ENCODE measurements at places on chromosomes 7 and 10. TPM values are rescaled to one million over a fixed set of nuclear protein-coding genes. Genes with fewer than 3 reads are reported as not detected.

The PRRT4 gene
- 2.0 TPM for polyA plus RNA-seq

The OR2A12 gene
- not detected for polyA plus RNA-seq

The CALCR gene
- not detected for polyA plus RNA-seq

The COBL gene
- 15.5 TPM for polyA plus RNA-seq

The EMX2 gene
- 0.13 TPM for polyA plus RNA-seq

The SLC13A1 gene
- not detected for polyA plus RNA-seq

The PHKG1 gene
- polyA plus RNA-seq: 2.3 TPM

The ARL5B gene
- polyA plus RNA-seq: 3.9 TPM

The MMP21 gene
- 0.22 TPM for polyA plus RNA-seq

The SPDYE8 gene
- not detected for polyA plus RNA-seq

The AMPH gene
- polyA plus RNA-seq: 0.95 TPM

Measured in heart right ventricle (tissue), 16 donors.